Stimulated activated CD4-positive, alpha-beta T cell treated with anti-CD3 and anti-CD28 coated beads, Interleukin-12 subunit alpha, Interleukin-12 subunit beta, amount 100 ng/mL, for 48 hours (primary cell): ENCODE measurements at places on chromosomes 7 and 10.
A peak's percentile ranks its signal among the peaks of the same experiment; 100 is the strongest.

GRCh38 chr10:116444527-116445142 is 17.0 kb downstream of the PNLIPRP3 start:
- DNase-seq, result no peak

- DNase-seq, result no peak
These were observed 42.3 kb upstream of the PNLIPRP3 start for GRCh38 chr10:116385311-116385710.

DNA sequence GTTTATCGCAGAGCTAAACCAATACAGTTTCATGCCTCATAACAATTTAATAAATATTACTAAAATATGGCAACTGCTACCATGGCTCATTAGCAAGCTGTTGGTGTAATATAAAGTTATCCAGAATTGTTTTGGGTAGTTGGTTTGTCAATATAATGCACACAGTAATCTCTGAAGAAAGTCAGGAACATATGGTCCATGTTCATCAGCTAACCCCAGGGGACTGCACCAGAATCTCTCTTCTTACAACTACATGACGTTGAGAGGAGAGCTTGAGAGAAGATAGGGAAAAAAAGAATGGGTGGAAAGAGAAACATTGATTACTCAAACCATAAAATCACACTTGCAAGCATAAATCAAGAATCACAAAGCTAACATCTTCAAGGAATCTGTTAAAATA is 333.7 kb downstream of the NRG3 start:
- no peak for DNase-seq

GRCh38 chr10:89118091-89118490 is 89.0 kb downstream of the CH25H start:
- no peak for DNase-seq

DNA sequence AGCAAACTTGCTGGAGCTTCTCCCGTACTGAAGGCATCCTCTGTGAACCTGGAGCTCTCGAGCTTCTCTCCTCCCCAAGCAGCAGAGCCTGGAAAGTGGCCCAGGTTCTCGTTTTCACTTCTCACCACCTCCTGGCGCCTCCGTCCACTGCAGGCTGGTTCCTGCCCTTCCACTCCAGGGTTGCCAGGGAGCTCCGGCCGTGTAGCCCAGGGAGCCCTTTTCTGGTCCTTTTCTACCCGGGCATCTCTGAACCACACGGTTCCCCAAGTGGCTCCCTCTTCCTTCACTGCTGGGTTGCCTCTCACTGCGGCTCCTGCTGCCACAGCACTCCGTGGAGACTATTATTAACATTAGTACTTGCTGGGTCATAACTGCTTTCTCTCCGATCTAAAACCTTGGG is 208.6 kb upstream of the PPP2R2D start:
- no peak for DNase-seq

- DNase-seq, result no peak
These were observed 33.2 kb upstream of the ZNF716 start for GRCh38 chr7:57416601-57417358.

GRCh38 chr10:51770709-51771108 is 71.3 kb upstream of the CSTF2T start:
- DNase-seq, result no peak

DNA sequence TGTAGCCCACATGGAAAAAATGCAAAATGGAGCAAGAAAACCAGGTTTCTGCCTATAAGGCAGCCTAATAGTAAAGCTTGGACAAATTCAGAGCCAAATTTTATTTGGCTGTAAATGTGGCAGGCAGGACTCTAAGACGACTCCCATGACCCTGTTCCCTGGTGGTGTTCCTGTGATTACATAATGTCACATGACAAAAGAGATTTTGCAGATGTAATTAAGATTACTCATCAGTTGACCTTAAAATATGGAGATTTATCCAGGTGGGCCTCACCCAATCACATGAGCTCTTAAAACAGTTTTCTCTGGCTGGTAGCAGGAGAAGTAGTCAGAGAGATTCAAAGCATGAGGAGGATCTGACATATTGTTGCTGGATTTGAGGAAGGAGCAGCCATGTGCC is 303.1 kb upstream of the IMMP2L start:
- no peak for DNase-seq

- DNase-seq, result no peak
These were observed 30.5 kb downstream of the GNAI1 start for GRCh38 chr7:80165177-80165576.

GRCh38 chr10:5927306-5927705 is 37.3 kb downstream of the FBH1 start:
- DNase-seq, result no peak

- DNase-seq, result no peak
These were observed 63.4 kb downstream of the OSBPL3 start for GRCh38 chr7:24916463-24917040.

DNA sequence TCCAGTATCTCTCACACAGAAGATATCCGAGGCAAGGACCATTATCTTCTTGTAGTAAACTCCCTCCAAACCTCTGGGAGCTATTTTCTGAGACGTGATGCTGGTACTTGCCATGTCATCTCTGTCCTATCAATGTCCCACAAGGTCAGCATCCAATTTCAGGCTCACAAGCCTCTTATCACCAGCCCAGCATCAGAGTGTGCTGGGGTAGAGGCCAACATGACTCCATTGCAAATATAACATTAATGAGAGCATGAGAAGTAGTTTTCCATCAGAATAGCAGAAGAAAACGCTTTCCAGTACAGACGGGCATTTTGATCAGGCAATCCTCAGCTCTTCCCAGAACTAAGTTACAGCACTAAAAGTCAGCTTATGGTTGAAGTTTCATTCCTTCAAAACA is 5.6 kb downstream of the MORN4 start:
- no peak for DNase-seq

- DNase-seq, result no peak
These were observed 23.0 kb upstream of the ITPRID1 start for GRCh38 chr7:31490796-31491314.

- no peak for DNase-seq
These were observed 28.9 kb upstream of the LMTK2 start for GRCh38 chr7:98077762-98078161.

DNA sequence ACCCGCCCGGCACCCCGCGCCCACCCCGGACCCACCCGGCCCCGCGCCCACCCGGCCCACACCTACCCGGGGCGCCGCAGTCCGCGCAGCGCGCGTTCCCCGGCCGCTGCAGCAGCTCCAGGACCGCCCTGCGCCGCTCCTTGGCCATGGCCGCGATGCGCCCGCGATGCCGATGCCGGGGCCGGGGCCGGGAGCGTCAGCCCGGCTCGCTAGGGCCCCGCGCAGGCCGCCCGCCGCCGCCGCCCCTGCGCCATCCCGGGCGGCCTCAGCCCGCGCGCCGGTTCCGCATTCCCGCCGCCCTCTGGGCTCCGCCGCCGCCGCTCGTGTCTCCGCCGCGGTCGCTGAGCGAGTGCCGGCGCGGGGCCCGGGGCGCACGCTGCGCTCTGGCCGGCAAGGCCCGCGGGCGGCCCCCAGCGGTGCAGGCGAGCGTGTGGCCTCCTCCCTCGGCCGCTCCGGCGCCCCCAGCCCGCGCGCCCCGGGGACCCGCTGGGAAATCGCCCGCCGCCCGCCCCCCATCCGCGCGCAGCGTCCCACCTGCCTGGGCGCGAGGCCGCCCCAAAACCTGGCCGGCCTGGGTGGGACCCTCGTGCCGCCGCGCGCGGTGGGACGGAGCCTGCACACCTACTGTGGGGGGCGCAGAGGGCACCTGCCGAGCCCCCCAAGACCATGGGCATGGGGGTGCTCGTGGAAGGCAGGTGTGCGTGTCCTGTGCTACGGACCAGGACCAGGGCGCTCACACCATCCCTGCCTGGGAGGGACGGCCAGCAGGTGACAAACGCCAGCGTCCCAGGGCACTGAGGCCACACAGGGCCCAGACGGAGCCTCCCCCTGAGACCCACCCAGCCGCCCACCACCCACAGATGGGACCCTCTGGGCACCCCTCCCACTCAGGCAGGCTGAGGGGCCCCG is at the start of gene ADAP1:
ADAP1 (minus strand) TSS at position 351 of the 909 bp plus-strand sequence; CDS start at position 148, 203 bp downstream.
- DNase-seq, result peak; percentile 37

GRCh38 chr10:102696736-102697135 is 17.5 kb downstream of the ARL3 start:
- DNase-seq, result no peak

DNA sequence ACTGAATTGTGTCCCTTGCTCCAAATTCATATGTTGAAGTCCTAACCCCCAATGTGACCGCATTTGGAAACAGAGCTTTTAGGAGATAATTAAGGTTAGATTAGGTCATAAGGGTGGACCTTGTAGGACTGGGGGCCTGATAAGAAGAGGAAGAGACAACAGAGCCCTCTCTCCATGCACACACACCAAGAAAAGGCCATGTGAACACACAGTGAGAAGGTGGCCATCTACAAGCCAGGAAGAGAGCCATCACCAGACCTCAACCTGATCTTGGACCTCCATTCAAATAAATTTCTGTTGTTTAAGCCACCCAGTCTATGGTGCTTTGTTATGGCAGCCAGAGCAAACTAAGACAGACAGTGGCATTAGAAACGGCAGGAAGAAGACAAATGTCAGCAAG is 12.5 kb upstream of the PRKAR2B start:
- no peak for DNase-seq
